ENCODE measurements at places on chromosomes 12 and 14.

DNA sequence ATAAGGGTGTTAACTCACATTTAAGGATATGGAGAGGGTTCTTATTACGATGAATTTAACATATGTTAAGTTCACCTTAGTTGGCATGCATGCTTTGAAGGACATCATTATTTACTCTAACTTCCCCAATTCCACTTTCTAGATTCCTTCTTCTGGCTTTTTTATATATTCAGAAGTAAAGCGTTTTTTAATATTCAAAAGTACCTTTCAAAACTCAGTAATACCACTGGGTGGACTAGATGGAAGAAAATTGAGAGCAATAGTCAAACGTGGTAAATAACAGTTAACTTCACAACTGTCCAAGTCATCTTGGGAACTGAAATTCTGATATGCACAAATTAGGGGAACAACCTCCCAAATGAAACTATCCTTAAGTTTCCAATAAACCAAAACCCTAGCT is 9.1 kb downstream of the SINHCAF start:
- peak; percentile 52 for DNase-seq

DNA sequence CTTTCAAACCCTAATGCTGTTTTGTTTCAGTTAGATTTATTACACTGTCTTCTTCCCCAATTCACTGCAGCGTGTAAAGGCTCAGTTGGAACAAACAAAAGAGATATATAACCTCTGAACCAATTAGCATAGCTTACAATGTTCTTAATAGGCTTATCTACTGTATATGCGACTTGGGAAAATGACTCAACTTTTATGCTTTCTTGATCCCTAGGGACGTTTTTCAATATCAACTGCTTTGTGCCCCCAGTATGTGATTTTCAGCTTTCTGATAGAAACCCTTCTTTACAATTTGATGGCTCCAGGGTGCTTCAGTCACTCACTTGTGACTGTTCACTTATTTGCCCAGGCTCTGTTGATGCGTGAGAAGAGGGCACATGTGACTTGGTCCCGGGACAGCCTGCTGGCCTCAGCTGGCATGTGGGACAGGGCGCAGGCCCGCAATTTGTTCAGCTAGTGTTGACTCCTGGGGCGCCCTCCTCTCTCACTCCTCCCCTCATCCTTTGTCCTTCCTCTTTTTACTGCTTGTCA is 107.1 kb downstream of the TMTC2 start:
- no peak for DNase-seq

- DNase-seq: no peak
These were observed 691 bp downstream of the SLC2A13 start for GRCh38 chr12:40105265-40105514.

GRCh38 chr14:106372870-106373652 is 846.7 kb downstream of the TMEM121 start:
- DNase-seq: peak; percentile 34

DNA sequence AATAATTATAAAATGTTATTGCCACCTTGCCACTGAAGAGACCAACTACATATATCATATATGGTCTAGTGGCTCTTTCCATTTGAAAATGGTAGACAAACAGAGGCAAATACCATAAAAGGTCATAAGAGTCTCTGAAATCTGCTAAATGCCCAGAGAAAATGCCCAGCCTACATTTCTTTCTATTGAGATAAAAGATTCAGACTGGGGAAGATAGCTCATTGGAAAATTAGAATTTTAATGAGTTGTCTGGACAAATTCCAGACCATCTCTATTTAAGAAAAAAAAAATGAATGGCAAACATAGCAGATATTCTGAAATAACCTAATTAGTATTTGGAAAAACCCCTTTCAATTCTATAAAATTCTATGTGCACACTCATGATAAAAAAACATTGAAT is 79.9 kb upstream of the BBS10 start:
- no peak for DNase-seq

DNA sequence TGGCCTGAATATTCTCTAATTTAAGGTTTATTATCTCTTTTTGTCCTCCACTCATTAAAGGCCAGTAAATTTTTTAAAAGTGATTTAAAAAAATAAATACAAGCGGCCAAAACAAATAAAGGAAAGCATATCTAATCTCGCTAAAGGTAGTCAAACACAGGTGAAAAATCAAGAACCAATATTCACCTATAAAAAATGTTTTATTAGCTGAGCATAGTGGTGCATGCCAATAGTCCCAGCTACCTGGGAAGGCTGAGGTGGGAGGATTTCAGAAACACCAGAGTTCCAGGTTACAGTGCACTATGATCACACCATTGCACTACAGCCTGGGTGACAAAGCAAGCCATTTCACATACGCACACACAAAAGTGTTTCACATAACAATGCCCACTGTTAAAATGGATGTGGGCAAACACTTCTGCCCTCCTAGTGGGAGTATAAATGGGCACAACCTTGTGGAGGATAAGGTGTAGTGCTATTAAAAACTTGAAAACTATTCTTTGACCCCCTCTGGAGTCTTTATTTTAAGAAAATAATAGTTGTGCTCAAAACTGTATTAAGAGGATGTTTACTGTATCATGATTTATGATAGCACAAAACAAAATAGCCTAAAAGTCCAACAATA is 32.7 kb upstream of the NAP1L1 start:
- DNase-seq: no peak

DNA sequence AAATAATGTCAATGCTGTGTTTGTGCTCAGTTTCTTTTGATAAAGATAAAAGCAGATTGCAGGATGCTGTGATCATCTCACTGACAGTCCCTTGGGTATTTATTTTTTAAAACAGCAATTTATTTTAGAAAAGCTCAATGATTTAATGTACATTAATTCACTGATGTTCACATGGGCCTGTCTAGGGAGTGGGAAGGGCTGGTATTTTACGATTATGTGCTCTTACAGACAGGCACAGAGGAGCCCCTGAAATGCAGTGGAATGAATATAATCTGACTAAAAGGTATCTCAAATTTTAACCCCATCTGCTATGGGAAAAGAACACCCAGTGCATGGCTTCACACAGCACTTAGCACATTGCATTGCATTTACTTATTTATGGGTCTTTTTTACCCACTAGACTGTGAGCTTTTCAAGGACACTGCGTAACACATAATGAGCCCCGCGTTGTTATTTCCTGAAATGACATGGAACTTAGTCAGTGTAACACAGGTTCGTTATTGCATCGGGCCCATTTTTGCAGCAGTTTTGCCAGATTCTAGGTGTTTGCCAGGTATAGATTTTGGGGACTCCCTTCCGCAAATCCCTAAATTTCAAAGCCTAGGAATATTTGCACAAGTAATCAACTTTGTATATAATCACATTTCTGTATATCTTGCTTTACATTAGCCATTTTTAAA is 425.3 kb upstream of the FBXO33 start:
- DNase-seq: no peak

DNA sequence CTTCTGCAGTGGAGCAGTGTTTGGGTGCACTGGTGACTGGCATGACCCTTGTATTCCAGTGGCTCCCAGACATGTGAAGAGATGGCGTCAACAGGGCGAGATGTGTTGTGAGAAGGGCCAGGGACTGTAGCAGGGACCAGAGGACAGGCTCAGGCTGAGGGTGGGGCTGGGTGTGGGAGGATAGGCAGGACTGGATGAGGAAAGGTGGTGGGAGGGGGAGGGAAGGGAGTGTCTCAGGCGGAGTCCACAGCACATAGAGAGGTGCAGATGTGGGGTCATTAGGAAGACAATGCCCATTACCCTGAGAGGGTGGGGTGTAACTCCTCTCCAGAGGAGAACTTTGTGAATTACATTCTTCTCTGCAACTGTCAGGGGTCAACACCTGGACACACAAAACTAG is 78.5 kb downstream of the DICER1 start:
- no peak for DNase-seq

GRCh38 chr14:32524609-32525375 is 195.7 kb downstream of the AKAP6 start:
- DNase-seq: no peak

DNA sequence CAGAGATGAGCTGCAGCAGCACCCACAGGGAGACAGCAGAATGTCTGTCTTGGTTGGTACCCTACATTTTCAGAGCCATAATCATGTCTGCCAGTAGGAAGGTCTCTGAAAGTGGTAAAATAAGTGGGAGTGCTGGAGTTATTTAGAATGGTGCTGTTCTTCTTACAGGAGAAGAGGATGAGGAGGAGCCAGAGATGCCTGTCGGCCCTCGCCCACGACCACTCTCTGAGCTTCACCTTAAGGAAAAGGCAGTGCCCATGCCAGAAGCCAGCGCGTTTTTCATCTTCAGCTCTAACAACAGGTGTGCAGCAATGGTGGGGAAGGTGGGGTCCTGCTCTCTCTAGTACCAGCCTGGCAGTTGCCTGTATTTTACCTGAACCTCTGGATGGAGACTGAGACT is 201.7 kb upstream of the FKBP4 start:
- DNase-seq: no peak

DNA sequence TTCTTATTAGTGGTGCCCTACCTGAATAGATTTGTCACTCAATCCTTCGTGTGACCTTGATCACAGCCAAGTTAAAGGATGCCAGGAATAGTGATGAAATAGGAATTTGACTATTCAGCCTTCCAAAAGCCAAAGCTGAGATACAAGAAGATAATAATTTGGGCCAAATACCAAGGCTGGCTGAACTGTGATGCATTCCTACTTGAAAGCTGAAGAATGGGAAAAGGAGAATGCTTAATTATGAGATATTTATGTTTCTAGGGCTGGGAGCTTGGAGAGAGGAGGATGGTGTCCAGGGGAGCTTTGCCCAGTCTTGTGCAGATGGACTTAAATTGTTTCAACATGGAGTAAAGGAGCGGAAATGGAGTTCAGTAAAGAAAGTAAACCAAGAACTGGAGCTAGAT is 5.2 kb downstream of the RNASE7 start:
- no peak for DNase-seq

- DNase-seq: no peak
These were observed 142.2 kb downstream of the BMP4 start for GRCh38 chr14:53814392-53814791.

DNA sequence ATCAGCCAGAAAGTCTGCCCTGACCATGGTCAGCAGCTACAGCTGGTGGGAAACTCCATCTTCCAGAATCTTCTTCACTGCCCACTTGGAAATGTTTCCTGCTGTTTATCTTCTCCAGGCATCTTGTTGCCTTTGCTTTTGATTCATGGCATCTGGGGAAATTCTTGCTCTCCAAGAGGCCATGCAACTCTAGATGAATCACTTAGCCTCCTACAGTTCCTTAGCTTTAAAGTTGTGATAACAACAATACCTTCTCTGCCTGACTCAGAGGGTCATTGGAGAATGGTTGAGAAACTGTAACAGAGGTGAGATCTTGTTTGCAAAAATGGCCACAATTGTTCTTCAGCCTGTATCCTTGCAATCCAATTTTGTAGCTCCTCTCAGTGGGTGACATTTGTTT is 121.0 kb upstream of the VRK1 start:
- DNase-seq: no peak

DNA sequence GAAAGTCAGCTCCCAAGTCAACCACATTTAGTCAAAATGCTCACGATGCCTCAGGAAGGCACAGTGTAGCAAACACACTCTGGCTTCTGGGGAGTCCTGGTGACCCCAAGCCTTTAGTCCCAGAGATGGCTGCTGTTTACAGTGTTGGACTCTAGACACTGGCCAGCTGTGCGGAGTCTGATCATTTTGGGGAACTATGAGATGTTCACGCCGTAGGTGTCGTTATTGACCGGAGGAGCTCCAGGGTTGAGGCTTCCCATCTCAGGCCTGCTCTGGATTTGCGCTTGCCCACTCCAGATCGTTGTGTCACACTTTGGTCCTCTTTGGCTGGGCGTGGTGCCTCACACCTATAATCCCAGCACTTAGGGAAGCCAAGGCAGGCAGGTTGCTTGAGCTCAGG is 27.7 kb downstream of the BRI3BP start:
- no peak for DNase-seq

DNA sequence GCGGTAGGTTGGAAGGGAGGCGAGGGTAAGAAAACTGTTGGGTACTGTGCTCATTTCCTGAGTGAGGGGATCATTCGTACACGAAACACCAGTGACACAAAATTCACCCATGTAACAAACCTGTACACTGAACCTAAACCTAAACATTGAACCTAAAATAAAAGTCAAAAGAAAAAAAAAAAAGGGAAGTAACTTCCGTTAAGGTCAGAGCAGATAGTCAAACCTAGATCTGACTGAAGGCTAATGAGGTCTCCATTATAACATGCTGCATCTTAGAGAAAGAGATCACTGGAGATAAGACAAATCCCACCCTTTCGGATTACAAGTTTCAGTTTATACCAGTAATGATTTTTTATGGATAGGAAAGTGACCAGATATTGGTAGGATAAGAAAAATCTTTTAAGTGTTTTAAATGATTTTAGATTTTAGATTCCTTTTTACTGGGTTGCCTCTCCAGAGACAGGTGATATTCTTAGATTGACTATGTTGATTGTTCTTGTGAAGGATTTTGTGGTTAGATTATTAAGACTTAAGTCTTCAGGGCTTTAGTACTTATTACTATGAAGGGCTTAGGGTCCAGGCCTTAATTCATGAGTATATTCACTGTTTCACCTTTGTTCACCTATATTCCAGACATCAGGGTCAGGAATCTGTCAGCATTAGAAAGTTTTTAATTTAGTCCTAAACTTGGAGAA is 11.2 kb upstream of the NCKAP1L start:
- DNase-seq: no peak

GRCh38 chr12:101759396-101760047 is 20.3 kb upstream of the SYCP3 start:
- peak; percentile 48 for DNase-seq

- DNase-seq: no peak
These were observed 2.3 kb downstream of the KIF26A start for GRCh38 chr14:104140463-104141331.

DNA sequence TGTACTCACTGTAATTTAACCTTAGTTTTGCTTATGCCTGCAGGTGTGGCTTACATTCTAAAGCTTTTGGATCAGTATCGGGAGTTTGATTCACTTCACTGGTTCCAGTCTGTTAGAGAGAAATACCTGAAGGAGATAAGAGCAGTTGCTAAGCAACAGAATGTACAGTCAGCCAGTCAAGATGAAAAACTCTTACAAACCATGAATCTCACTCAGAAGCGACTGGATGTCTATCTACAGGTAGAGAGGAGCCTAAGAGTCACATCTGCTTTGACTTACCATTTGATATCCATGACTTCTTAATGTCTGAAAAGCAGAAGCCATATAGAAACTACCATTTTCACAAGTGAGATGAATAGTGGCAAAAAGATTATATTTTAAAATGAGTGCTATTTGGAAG is 56.5 kb downstream of the WASHC4 start:
- DNase-seq: no peak

DNA sequence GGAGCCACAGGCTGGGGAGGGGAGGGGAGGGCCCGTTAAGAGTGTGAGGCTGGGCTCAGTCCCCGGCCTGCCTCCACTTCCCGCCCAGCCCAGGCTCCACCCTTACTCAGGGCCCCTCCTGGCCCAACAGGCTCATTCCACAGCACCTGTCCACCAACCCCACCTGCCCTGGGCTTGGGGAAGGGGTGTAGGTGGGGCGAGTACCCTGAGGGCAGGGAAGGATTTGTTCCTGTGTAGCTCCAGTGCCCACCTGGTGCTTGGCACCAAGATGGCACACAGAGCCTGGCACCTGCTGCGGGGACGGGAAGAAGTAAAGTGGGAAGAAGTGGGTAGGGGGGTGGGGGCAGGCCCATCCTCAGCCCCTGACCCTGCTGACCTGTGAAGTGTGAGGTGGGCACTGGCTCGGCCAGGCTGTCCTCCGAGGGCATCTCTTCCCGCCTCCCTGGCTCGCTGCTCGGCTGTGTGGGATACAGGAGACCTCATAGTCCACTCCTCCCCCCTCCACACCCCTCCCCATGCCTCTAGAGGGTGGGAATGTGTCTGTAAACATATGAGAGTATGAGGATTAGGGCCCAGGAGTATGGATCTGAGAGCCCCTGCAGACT is 35.1 kb downstream of the NCKAP5L start:
- DNase-seq: no peak

All from suppressor macrophage treated with lipopolysaccharide for 4 hours (primary cell).